Progenitor cell of endocrine pancreas (in vitro differentiated cells): ENCODE measurements at places on chromosomes 4 and X.

GRCh38 chrX:28205905-28206304 is 224.7 kb upstream of the DCAF8L1 start:
- no peaks in the 10 kb centered on the region for H3K27me3 ChIP-seq
- H3K27ac ChIP-seq: no peak overlapping the region
- no peaks in the 10 kb centered on the region for H3K36me3 ChIP-seq
- peaks cover 4% of the 10 kb centered on the region for H3K4me1 ChIP-seq
- H3K4me3 ChIP-seq: peak overlapping the region; percentile 73

DNA sequence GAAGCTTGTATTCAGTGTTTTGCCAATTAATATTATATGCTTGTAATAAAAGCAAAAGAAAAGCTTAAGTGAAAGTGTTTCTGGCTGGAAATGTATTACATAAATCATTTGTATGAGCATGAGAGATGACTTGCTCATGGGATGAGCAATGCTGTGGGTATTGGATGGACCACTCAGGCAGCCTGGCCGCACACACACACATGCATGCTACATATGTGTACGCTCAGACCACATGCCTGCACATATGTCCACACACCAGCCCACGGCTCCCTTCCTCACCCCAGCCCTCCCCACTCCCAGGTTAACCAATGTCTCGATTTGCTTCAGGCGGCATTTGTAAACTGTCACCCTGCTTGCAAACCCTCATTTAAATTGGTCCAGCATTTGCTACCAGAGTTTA is 55.9 kb downstream of the CPLX1 start:
- H3K36me3 ChIP-seq: peaks cover 32% of the 10 kb centered on the region
- H3K27ac ChIP-seq: peak overlapping the region; percentile 77
- H3K4me1 ChIP-seq: peaks cover 3% of the 10 kb centered on the region
- H3K4me3 ChIP-seq: no peak overlapping the region
- no peaks in the 10 kb centered on the region for H3K27me3 ChIP-seq

DNA sequence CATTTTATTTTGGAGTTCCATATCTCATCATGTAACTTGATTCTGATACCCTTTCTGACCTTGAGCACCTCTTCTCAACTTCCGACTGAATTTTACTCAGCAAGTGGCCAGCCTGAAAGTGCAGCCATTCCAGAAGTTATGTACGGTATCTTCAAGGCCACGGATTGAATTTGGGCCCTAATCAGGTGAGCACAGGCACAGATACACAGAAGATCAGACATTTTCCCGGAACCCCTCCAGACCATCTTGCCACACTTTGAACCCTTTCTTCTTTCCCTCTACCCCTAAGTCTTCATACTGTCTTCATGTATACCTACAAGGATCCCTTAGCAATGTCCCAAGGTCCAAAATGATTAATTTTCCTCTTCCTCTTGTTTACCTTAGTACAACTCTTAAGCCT is 108.2 kb downstream of the FNIP2 start:
- H3K27ac ChIP-seq: no peak overlapping the region
- H3K4me3 ChIP-seq: no peak overlapping the region
- H3K36me3 ChIP-seq: peaks cover 39% of the 10 kb centered on the region

DNA sequence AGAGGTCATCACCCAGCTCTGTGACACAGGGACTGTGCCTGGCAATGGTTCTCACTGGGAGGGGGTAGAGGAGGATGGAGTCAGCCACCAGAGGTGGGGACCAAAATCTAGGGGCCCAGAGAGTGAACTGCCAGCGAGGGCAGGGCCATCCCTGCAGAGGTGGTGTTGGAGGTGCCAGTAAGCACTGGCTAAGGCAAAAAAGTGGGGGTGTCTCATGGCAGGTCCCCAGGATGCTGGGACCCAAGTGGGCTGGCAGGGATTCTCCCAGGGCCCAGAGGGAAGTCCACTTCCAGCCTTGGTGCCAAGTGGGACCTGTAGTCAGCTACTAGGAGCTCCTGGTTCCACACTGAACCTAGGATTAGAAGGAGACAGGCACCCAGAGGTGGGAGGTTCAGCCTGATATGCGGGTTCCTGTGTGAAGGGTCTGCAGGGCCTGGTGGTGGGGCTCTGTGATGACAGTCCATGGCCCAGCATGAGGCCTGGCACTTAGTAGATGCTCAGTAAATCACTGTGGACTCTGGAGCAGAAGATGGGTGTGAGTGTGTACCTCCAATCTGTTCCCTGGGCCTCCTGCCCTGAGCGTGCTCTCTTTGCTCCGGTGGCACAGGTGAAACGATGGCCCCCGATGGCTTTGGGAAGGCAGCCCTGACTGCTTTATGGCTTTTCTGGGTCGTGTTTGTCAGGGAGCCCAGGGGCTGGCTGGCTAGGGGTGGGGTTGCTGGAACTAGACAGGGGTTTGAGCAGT is 81.5 kb downstream of the PSAPL1 start:
- H3K4me1 ChIP-seq: no peaks in the 10 kb centered on the region
- H3K27ac ChIP-seq: no peak overlapping the region
- no peaks in the 10 kb centered on the region for H3K36me3 ChIP-seq
- H3K27me3 ChIP-seq: peaks cover 36% of the 10 kb centered on the region
- no peak overlapping the region for H3K4me3 ChIP-seq

DNA sequence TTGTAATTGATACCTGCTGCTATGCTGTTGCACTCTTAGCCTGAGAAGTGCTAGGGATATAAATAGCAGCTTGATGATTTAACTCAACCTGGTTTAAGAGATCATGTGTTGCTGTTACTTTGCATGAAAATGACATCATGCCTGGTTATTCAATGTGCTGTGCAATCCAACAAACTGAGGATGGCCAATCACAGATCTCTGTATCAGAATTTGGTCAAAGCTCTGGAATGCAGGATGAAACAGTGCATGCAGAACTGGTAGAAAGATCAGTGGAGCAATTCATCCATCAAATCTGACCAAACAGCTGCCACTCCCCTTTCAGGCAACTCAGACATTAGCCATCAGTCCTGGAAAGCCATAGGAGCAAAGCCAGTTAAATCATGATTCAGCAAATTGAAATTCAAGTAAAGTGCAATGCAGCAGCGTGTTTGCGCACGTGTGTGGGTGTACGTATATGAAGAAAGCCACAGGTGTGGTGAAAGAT is 160.3 kb upstream of the RASGEF1B start:
- H3K4me3 ChIP-seq: no peak overlapping the region
- no peak for DNase-seq
- peak overlapping the region; percentile 62 for H3K27ac ChIP-seq
- H3K27me3 ChIP-seq: no peaks in the 10 kb centered on the region
- no peaks in the 10 kb centered on the region for H3K36me3 ChIP-seq

DNA sequence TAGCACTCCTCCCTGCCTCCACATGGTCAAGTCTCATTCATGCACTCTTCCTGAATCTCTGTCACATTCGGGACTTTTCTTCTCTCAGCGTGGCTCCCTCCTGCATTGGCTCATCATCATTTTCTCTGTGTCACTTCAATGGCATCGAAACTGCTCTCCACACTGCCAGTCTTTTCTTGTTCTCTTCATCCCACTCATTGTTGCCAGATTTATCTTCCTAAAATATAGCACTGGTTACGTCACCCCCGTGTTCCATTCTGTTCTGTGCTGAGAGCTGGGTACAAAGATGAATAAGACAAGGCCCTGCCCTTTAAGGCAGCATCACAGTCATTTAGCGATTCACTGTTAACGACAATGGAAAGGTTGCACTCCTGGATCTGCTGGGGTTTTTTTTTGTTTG is 174.4 kb upstream of the TBC1D9 start:
- H3K4me3 ChIP-seq: no peak overlapping the region
- no peak for DNase-seq
- peaks cover 7% of the 10 kb centered on the region for H3K4me1 ChIP-seq
- H3K27me3 ChIP-seq: no peaks in the 10 kb centered on the region
- peaks cover 3% of the 10 kb centered on the region for H3K36me3 ChIP-seq

GRCh38 chr4:75878246-75878756 is 24.0 kb downstream of the PPEF2 start:
- no peaks in the 10 kb centered on the region for H3K27me3 ChIP-seq
- H3K4me1 ChIP-seq: no peaks in the 10 kb centered on the region
- DNase-seq: no peak

GRCh38 chr4:45646885-45647590 is 476.8 kb downstream of the GABRG1 start:
- no peak overlapping the region for H3K4me3 ChIP-seq
- H3K36me3 ChIP-seq: no peaks in the 10 kb centered on the region
- DNase-seq: no peak
- peak overlapping the region; percentile 29 for H3K27ac ChIP-seq
- no peaks in the 10 kb centered on the region for H3K27me3 ChIP-seq
- peaks cover 17% of the 10 kb centered on the region for H3K4me1 ChIP-seq

DNA sequence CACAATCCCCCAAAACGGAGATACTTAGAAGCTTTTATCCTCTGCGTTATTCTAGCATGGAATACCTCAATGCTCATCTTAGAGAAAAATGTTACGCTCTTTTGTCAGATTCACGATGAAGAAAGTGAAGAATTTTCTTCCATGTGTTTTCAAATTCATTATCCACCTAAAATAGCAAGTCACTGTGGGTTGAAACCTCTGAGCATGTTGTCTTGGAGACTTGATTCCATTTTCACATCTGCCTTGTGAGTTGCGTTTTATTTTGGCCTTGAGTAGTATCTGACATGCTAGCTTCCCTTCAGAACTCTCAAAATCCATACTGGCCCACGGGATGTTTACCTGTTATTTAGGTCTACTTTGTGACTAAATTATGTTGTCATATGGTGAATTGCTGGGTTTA is 66.3 kb downstream of the C4orf46 start:
- no peaks in the 10 kb centered on the region for H3K27me3 ChIP-seq
- no peak overlapping the region for H3K27ac ChIP-seq
- H3K4me1 ChIP-seq: no peaks in the 10 kb centered on the region

- no peak overlapping the region for H3K4me3 ChIP-seq
- no peak for DNase-seq
- peaks cover 6% of the 10 kb centered on the region for H3K4me1 ChIP-seq
- peak overlapping the region; percentile 1 for H3K27ac ChIP-seq
- no peaks in the 10 kb centered on the region for H3K36me3 ChIP-seq
These were observed 39.6 kb downstream of the DDX60L start for GRCh38 chr4:168440442-168441264.

DNA sequence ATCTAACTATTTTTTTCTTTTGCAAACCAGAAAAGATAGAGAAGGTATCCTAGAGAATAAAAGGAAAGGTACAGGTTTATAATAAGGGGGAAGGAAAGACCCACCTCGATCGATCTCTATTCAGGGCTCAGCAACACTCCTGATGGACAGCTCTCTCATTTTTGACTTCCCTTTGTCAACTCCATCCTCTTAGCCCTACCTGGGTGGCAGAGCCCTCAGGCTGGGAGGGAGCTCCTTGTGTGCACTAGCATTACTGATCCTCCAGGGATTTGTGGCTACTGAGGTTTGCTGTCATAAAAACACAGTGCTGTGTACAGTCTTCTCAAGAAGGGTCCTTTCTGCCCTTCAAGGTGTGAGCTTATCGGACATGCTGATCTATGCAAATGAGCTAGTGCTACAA is 111.0 kb downstream of the MID1 start:
- no peaks in the 10 kb centered on the region for H3K27me3 ChIP-seq
- H3K4me3 ChIP-seq: no peak overlapping the region
- H3K36me3 ChIP-seq: peaks cover 10% of the 10 kb centered on the region
- H3K4me1 ChIP-seq: peaks cover 7% of the 10 kb centered on the region
- H3K27ac ChIP-seq: no peak overlapping the region

DNA sequence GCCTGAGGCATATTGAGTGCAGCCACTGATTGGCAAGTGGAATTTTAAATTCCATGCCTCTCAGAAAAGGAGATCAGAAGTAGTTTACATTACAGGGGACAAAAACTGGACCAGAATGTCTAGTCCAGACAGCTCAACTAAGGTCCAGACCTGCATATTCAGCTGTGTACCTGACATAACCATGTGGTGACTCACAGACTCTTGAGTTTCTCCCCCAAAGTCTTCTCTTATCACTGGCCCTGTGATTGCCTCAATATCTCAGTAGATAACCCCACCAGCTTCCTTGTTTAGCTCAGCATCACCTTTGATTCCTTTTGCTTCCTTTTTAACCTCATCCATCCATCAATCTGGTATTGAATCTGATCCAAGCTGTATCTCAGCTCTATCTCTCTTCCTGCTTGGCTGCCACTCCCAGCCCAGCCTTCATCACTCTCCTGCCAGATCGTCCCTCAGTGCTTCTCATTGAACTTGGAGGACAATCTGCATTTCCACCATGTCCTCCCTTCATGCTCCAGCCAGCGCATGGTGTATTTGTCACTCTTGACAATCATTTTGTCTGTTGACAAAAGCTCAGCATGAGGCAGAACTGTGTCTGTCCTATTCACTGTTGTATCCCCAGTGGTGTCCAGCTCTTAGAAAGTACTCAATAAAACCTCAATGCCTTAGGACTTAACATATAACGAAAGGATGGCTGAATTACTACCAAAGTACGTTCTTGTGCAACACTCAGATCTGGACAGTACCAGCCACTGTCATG is 27.8 kb upstream of the SLC2A9 start:
- DNase-seq: no peak
- no peaks in the 10 kb centered on the region for H3K36me3 ChIP-seq
- no peak overlapping the region for H3K27ac ChIP-seq
- no peak overlapping the region for H3K4me3 ChIP-seq

DNA sequence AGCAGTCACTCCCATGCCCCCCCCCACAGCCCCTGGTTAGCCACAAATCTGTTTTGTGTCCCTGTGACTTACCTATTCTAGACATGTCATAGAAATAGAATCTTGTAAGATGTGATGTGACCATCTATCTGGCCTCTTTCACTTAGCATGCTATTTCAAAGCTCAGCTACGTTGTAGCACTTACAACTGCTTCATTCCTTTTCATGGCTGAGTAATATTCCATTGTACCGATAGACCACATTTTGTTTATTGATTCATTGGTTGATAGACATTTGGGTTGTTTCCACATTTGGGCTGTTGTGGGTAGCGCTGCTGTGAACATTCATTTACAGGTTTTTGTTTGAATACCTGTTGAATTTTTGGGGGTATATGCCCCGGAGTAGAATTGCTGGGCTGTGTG is 11.5 kb downstream of the NSG1 start:
- no peak overlapping the region for H3K4me3 ChIP-seq
- peaks cover 29% of the 10 kb centered on the region for H3K36me3 ChIP-seq
- no peak for DNase-seq
- peaks cover 4% of the 10 kb centered on the region for H3K27me3 ChIP-seq
